ENCODE measurements at places on chromosomes 11 and 22.

- DNase-seq: no peak
These were observed 8.3 kb downstream of the PLAAT2 start for GRCh38 chr11:63554877-63555223.

GRCh38 chr11:116535994-116536393, 236.8 kb downstream of the BUD13 start:
- DNase-seq: no peak

- no peak for DNase-seq
These were observed 11.9 kb downstream of the CHID1 start for GRCh38 chr11:898540-899190.

GRCh38 chr22:17250380-17251082, 31.3 kb upstream of the ADA2 start:
- DNase-seq: no peak

- no peak for DNase-seq
These were observed 78.6 kb upstream of the RTL6 start for GRCh38 chr22:44576311-44577260.

DNA sequence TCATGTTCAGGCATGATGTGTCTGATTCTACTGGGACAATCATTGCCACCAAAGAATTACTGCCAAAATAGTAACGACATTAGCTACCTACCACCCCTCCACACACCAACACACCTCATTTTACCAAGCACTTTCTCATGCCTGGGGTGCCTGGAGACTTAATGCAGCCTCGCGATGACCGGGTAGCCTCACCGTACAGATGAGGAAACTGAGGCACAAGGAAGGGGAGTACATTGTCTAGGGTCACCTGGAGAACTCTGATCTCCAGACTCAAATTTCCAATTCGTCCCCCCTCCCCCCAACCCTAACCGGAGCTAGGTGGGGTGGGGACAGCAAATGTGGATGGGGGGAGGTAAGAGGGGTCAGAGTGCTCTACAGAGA, 2.7 kb upstream of the RTN4RL2 start:
- DNase-seq: no peak

DNA sequence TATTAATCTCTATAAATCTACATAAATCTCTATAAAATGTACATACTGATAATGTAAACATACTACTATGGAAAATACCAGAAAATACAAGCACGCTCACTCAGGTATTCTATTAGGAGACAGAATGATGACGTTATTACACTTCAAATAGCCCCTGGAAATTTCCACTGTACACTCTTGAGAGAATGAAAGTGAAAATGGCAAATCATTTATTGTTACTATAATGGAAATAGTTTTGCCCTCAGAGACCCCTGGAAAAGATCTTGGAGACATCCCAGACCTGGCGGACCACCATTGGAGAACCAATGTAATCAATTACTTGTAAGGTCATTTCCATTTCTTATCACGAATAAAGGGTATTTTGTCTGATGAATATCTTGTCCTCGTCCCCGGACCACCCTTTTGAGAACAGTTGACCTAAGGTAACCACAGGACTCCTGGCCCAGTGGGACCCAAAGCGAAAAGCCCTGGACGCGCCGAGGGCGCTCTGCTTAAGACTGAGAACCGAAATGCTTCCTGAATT, 509 bp upstream of the PRRG4 start:
- DNase-seq: no peak

- no peak for DNase-seq
These were observed 11.0 kb upstream of the PSMC3 start for GRCh38 chr11:47437218-47437745.

GRCh38 chr11:75311858-75312288, 39.6 kb downstream of the ARRB1 start:
- DNase-seq: peak; percentile 76

GRCh38 chr22:45709060-45709739, 37.6 kb downstream of the ATXN10 start:
- DNase-seq: peak; percentile 85

DNA sequence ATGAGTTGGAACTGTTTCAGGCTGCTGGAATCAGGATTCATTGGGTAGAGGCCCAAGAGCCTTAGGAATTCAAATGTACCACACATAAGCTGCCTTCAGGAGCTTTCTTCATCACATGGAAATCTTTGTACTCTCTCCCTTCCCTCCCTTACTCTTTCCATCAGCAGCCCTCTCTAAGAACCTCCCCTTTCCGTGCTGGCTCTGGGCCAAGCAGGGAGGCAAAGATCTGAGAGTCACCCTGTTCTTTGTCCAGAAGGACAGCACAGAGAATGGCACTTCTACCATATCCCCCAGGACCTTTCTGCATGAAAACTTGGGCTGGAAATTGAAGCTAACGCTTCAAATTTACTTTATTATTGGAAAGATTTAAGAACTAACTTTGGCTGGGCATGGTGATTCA, 20.7 kb upstream of the TPBGL start:
- no peak for DNase-seq

GRCh38 chr22:20803696-20804324, 29.9 kb downstream of the SERPIND1 start:
- peak; percentile 20 for DNase-seq

- DNase-seq: peak; percentile 71
These were observed 781 bp downstream of the SIDT2 start for GRCh38 chr11:117179048-117179999.

DNA sequence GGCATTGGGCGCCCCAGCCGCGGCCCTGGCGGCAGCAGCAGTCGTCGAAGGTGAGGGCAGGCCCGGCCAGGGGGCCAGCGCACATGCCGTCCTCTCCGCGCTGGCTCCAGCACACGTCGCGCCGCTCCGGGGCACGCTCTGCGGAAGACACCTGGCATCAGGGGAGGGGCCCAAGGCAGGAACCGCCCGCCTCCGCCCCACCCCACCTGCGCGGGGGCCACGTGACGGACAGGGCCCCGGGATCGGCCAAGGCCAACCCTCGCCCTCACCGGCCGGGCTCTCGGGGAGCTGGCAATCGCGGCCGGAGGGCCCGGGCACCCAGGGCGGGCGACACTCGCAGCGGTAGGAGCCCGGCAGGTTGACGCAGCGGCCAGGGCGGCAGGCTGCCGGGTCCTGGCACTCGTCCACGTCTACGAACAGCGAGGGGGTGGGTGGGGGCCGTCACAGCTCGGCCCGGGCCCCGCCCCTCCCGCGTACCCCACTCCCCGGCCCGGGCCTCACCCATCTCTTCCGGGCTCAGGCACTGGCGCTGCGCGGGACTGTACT, 14.9 kb downstream of the SCYL1 start:
- no peak for DNase-seq

DNA sequence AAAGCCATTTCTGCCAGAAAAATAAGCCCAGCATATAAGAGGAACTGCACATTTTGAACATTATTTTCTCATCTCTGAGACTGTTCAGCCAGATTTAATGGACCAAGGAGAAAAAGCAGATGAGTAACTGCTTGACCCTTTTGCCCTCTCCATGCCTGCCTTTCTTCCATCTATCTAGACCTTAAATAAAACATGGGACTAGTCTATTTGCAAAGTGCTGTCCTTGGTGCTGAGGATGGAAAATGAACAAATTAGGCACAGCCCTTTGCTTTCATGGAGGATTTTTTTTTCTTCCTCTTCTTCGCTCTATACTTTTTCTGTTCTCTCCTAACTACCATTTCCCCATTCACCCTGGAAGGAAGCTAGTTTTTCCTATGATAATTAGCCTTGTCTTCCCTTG, 361.3 kb downstream of the GRM5 start:
- peak; percentile 10 for DNase-seq

DNA sequence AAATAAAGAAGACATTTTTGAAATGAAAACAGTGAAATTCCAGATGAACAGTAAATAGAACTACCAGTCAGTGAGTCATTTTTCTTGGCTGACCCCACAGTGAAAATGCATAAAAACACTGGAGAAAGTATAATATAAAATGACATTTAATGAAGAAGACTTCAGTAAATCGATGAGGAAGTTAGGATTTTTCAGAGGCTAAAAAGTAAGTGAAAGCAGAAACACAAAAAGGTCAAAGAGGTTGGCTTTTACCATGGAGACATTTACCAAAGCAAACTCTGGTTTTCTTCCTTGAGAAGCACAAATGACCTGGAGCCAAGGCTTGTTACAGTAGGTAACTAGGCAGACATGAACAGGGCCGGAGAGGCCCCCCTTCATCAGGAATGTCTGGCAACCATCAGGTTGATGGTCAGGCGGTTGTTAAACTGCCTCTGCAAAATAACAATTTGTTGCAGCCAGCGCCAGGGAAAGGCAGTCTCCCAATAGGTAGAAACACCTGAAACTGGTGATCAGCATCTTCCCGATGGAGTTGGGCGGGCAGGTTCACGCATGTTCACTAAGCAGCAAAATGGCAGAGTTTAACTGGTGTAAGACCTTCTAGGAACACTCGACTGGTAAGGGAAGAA, 16.7 kb upstream of the TMEM123 start:
- DNase-seq: peak; percentile 49

DNA sequence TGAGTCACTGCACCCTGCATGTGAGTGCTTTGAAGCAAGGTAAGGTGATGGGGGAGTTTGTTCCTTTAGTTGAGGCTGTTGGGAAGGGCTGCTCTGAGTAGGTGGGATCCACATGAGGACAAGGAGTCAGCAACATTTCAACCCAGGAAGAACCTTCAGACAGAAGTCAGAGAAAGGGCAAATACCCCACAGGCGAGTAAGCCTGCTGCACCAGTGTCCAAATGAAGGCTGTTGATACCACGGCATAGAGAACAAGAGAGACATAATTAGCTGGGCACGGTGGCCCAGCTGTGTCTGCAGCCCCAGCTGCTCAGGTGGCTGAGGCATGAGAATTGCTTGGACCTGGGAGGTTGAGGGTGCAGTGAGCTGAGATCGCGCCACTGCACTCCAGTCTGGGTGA, 54.3 kb upstream of the CLMP start:
- DNase-seq: peak; percentile 69

DNA sequence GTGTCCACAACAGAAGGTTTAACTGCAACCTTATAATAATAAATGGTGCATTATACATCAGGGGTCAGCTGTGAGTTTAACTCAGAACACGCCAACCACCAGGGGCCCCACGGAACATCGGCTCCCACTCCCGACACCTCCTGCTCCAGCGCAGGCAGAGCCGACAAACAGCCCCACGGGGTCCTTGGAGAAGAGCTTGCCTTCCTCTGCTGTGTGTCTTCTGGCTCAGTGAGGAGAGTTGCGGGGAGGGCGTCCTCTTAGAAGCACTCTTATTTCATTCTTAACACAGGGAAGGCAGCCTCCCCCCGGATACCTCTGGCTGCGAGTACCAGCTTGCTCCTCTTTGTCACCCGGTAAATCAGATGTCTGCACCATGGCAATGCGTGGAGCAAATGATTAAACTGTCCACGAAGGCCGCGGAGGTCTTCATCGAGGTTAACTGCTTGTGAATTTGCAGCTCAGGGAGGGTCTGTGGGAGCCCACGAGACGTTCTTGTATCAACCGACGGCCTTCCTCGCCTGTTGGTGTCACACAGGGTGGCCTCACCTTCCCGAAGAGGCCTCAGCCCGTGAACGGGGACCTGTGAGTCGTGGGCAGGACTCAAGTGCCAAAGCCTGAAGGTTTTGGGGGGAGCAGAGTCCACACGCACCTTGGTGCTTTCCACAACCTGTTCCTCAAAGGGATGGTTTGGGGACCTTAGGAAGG, 464.0 kb downstream of the BRD1 start:
- DNase-seq: no peak

GRCh38 chr22:20185750-20186149, 34.9 kb upstream of the CCDC188 start:
- DNase-seq: no peak

DNA sequence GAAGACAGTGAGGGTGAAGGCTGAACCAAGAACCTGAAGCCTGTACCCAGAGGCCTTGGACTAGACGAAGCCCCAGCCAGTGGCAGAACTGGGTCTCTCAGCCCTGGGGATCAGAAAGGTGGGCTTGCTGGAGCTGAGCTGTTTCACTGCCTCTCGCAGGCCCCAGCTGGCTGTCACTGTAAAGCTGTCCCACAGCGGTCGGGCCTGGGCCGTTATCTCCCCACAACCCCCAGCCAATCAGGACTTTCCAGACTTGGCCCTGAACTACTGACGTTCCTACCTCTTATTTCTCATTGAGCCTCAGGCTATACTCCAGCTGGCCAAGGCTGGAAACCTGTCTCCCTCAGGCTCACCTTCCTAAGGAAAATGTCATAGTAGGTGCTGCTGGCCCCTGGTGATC, 4.1 kb downstream of the PPP1CA start:
- no peak for DNase-seq

GRCh38 chr11:15291885-15292284, 177.2 kb downstream of the INSC start:
- no peak for DNase-seq

- peak; percentile 1 for DNase-seq
These were observed 764.8 kb upstream of the FAT3 start for GRCh38 chr11:91459840-91460239.

DNA sequence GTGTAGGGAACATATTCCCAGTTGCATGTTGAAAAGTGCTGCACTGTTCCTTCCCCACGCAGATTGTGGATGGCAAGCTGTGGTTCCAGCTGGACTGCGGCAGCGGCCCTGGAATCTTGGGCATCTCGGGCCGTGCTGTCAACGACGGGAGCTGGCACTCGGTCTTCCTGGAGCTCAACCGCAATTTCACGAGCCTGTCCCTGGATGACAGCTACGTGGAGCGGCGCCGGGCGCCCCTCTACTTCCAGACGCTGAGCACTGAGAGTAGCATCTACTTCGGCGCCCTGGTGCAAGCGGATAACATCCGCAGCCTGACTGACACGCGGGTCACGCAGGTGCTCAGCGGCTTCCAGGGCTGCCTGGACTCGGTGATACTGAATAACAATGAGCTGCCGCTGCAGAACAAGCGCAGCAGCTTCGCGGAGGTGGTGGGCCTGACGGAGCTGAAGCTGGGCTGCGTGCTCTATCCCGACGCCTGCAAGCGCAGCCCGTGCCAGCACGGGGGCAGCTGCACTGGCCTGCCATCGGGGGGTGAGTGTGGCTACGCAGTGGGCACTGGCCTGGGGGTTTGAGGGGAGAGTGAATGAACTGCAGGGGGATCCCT, 102.7 kb upstream of the MTNR1B start:
- no peak for DNase-seq

DNA sequence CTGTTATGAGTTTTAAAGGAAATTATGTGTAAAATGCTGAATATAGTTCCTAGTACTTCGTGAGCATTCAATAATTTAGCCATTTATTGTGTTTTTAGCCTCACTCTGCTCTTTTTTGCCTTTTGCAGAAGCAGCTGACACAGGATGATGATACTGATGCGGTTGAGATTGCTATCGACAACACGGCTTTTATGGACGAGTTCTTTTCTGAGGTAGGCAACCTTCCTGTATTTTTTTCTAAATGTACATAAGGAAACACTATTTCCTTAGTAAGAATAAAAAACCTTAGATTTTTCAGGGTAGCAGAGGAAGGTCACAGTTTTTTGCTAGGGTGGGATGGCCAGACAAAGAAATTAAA, 17.9 kb downstream of the STX3 start:
- DNase-seq: no peak

- DNase-seq: peak; percentile 3
These were observed 1.1 kb downstream of the GNAZ start for GRCh38 chr22:23071230-23072076.

GRCh38 chr11:125924384-125925007, 20.2 kb downstream of the DDX25 start:
- no peak for DNase-seq

DNA sequence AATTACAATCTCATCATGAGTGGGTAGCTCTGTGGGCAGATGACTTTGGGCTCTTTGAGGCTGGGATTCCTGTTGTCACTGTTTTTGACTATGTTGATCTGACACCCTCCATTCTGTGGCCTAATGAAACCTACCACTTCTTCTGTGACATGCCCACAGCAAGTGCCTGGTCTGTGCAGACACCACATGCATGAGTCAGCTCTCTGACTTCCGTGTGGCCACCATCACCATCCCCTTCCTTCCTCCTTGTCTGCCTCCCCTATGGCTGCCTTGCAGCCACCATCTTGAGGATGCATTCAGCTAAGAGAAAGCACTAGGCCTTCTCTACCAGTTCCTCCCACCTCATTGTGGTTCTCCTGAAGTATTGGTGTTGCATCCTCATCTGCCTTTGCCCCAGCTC, 15.3 kb upstream of the OR10V1 start:
- DNase-seq: no peak
